ENCODE measurements at places on chromosomes 7 and 10.

- DNase-seq = no peak
These were observed 4.4 kb downstream of the KEL start for GRCh38 chr7:142957723-142958122.

DNA sequence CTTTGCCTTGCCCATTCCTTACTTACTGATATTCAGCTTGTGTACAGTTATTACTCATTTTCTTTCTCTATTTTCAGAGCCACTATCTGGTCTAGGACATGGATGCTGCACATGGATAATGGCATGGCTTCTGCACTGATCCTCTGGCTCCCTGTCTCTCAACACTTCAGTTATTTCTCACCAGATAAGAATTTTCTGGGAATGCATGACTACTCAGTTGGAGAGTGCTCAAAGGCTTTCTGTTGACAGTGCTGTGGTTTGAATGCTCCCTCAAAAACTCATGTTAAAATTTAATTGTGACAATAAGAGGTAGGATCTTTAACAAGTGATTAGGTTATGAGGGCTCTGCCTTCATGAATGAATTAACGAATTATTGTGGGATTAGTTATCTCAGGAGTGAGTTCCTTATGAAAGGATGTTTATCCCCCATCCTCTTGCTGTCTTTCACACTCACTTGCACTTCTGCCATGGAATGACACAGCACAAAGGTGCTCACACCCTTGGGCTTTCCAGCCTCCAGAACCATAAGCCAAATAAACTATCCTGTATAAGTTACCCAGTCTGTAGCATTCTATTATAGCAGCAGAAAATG is 16.1 kb upstream of the PIK3CG start:
- no peak for DNase-seq

- no peak for DNase-seq
These were observed 26.0 kb downstream of the DNAJC12 start for GRCh38 chr10:67812007-67812406.

DNA sequence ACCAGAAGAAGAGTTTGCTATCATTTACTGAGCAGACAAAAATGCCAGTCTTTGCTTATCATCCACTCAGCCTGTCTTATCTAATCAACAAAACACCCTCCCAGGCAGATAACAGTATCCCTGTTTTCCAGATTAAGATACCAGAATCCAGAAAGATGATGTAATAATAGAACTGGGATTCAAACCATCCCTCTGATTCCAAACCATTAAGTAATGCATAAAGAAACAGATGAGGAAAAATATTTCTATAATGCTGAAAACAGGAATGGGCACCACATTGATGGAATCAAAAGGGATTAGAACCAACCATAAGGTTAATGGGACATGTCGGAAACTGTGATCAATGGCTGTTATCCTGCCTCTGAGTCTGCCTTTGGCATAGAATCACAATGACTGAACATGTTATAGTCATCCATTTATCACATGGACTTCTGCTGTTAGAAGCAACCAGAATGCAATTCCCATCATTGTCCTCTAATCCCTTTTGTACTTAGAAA is 92.1 kb upstream of the RSU1 start:
- no peak for DNase-seq

DNA sequence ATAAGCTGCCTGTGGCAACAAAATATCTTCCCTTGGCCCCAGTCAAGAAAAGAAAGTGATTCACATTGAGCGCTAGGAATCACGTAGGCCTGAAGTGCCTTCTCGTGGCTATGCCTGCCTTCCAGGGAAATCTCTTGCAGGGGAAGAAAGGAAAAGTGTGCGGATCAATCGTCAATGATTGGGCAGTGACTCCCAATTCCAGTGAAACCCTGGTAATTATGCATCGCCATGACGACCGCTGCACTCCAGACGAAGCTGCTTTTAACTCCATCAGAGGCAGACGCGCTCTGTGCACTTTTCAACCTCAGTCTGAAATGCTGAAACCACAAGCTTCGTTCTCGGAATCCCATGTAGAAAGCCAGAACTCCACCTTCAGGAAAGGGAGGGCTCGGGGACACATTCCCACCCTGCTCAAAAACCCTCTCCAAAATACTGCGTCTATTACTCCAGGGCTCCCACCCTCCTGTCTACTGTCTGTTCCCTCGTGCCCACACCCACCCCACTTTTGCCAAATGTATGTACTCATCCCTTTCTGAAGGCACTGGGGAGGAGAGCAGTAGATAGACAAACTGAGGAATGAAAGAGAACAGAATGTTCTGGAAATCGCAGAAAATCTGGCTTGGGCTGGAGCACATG is 24.2 kb upstream of the PRKAG2 start:
- no peak for DNase-seq

GRCh38 chr7:82428186-82428961 is 15.2 kb downstream of the CACNA2D1 start:
- DNase-seq = no peak

DNA sequence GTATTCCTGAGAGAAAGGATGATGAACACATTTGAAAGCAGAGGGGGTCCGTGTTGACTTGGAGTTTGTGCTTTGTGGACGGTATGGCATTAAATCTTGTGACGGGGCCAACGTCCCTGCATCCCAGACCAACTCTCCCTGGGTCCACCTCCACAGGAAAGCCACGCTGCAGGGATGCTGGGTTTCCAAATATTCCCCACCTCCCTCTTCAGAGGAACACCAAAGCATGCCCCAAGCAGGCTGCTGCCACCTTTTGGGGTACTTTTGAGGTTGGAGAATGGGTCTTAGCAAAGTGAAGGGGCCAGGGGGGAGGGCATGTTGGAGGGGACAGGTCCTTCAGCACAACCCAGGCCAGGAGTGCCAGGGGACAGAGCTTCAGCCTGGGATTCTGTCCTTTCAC is 504.4 kb downstream of the TCERG1L start:
- no peak for DNase-seq
